ENCODE measurements at places on chromosomes 7 and 10.

DNA sequence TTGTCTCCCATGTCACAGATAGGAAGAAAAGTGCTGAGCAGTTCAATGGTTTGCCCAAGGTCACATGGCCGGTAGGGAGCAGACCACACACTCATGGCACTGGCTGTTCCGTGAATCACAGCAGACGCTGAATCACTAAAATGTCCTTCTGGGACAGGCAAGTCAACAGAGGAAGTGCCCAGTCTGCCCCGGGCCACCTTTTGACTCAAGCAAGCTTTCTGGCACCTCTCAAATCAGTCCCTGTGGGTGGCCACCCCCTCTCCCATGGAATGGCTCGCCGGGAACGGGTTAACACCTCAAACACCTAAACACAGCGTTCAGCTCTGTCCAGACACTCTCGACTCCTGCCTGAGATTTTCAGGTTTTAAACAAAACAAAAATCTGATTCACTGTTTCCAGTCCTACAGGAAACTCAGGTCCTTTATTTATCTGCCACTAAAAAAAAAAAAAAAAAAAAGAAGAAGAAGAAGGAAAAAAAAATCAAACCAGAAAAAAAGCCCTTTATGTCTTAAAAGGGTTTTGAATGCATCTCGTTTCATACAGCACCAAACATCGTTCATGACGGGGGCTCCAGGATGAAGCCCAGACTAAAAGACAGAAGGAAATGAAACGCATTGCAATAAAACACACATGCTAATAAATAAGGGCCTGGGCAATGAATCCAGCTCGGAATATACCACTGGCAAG lies 15.5 kb downstream of the CARD11 start:
- DNase-seq = no peak

- DNase-seq = no peak
Observed at GRCh38 chr10:98694883-98695282, 248.1 kb upstream of the HPS1 start.

- DNase-seq = no peak
Observed at GRCh38 chr7:117308891-117309290, 14.0 kb downstream of the WNT2 start.

GRCh38 chr7:39465055-39465929 lies 100.9 kb upstream of the YAE1 start:
- DNase-seq = peak; percentile 51

DNA sequence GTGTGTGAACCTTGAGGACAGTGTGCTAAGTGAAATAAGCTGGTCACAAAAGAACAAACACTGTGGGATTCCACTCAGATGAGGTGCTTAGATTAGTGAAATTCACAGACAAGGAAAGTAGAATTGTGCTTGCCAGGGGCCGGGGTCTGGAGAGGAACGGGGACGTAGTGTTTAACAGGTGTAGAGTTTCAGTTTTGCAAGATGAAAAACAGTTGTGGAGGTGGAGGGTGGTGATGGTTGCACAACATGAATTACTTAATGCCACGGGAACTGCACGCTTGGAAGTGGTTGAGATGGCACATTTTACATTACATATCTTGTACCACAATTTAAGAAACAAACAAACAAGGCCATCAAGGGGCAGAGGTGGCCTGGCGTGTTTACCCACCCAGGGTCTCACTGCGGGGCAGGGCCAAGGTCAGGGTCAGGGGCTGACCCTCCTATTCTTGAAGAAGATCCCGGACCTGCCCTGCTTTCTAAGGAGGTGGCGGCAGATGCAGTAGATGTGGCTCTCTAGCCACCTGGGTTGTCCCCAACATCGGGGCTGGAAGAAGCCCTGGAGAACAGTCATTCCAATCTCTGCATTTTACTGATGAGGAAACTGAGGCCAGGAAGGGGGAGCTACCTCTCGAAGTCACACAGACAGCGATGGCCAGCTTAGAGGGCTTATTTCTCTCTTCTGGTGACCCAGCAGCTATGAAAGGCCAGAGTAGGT lies 91.5 kb upstream of the LRRC4 start:
- DNase-seq = peak; percentile 50

DNA sequence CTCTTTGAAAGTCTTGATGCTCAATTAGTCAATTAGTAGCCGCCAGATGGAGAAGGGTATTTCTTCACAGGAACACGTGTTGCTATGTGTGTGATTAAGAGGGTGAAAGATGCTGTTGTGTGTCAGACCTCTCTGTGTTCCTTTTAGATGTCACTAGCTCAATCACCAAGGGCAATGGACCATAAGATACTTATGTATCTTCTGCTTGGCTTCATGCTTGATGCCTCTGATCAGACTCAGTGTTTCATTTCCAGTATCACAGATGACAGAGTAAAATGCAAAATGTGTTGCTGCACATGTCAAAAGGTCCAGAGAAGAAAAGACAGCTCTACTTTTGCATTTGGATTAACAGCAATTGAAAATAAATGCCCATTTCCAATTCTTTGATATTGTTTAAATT lies 865.9 kb downstream of the CNTNAP2 start:
- DNase-seq = no peak

DNA sequence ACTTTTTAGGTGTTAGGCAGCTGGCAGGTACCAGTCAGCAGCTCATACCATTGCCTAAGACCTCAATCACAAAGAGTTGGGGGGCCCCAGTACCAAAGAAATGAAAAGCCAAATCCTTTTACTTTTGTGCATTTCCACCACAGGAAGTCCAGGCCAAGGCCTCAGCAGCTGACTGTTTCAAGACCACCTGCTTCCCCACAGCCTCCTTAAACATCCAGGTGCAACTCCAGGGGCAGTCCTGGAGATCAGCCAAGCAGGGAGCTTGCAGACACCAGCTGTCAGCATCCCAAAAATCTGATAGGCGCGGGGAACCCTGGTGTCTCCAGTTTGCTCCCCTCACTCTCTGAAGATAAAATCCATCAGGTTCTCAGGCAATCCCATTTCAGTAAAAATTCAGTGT lies 91.5 kb upstream of the EFCAB10 start:
- no peak for DNase-seq

DNA sequence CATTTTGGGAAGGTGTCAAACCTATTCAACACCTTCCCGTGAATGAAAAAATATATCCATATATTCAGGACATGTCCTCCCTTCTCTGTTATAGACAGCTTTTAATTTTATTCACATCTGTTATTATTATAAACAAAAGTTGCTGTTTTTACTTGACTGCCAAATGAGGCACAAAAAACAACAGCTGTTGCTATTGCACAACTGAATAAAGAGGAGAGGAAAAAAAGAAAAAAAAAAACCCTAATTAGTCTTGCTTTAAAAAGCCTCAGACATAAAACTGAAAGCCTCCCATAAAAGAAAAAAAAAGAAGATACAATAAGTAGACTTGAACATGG lies 153.4 kb downstream of the BMPER start:
- no peak for DNase-seq

GRCh38 chr10:103854265-103854685 lies 1.1 kb downstream of the SH3PXD2A start:
- no peak for DNase-seq

GRCh38 chr10:48627984-48628609 lies 23.2 kb upstream of the ARHGAP22 start:
- DNase-seq = no peak

GRCh38 chr10:90712529-90712928 lies 145.3 kb downstream of the HTR7 start:
- DNase-seq = no peak

- DNase-seq = no peak
Observed at GRCh38 chr7:34603711-34604444, 54.1 kb upstream of the NPSR1 start.

DNA sequence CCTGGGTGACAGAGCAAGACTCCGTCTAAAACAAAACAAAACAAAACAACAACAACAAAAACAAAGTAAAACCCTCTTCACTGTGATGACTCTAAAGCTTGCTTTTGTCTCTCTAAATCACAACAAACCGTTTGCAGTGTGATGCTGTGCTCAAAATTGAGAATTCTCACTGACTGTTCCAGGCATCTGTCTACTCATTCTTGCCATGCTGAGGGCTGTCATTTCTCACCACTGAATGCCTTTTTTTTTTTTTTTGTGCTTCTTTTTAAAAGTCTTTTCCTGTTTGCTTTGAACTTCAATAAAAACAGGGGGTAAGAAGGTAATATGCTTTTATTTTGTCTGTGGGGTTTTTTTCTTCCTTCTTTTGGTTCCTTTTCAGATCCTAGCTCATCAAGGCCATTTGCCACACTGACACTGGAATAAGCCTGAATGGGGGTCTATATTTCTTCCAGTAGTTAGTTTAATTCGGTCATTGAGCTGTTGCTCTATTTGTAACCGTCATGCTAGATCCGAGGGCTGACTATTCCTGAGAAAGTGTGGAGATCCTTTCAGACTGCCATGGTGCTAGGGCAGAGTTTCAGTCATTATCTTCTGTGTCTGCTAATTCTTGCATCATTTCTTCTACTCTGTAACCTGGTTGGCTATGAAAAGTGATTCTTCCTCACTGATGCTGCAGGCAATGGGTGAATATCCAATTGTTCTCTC lies 10.6 kb downstream of the FAS start:
- DNase-seq = no peak

DNA sequence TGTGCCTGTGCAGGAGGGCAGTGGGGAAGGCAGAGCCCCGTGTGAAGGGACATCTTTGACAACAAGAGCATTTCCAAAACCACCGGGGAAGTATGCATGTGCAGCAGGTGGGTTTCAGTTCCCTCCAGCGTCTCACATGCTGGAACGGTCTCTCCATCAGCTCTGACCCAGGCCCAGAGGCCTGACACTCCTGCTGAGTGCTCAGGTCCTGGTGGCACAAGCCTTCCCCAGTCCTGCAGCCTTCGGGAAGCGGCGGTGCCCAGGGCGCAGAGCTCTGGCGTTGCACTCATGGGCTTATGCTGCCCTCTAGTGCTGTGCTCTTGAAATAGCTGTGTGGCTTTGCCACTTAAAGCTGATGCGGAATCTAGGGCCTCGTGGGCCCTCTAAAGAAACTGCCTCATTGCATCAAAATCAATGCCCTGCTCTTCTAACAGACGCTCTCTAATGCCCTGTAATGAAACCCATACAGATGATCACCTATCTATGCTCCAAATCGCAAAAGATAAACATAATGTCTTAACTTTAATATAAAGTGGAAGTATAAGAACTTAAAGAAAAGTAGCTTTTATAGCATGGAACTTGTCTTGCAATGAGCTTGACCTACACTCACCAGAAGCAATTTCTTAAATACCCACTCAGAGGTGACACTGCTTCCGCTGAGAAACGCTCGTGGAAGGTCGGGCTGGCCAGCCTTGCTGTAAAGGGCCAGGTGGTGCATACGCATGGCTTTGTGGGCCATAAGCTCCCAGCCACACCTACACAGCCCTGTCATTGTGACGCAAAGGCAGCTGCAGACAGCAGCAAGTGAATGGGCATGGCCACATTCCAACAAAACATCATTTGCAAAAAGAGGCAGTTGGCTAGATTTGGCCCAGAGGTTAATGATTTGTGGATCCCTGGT lies 38.6 kb downstream of the CLRN3 start:
- peak; percentile 60 for DNase-seq

DNA sequence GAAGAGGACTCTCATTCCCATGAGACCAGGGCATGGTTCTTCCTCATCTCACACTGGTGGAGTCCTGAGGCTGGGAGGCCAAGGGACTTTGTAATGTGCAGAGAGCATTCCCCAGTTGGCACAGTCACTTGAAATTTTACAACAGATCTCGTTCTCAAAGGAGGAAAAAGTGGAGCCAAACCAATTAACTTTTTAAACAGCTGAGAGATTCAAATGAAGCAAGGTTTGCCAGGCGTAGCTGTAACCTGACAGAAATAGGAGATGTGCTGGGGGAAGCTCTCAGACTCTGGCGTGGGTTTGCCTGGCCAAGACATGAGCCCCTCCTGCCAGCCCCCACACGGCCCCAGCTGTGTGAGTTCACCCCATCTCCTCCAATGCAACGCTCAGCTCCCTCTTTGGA lies 12.0 kb upstream of the CPXM2 start:
- no peak for DNase-seq
